ENCODE measurements at places on chromosomes 6 and 20.

DNA sequence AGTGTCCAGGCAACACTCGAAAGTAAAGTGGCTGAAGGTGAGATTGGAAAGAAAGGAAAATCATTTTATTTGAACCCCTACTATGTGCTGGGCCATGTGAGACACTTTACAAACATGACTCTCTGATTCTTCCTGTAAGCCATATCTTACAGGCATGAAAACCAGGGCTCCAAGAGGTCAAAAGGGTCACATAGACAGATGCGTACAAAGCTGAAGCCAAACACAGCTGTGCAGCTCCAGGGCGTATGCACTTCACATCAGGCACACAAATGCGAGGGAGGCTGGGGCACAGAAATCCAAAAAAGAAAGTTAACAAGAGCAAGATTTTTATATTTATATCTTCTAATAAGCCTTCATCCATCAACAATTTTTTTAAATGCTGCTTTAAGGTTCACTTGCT, 176.5 kb downstream of the PHACTR1 start:
- DNase-seq = no peak

GRCh38 chr6:136969433-136969832, 47.3 kb downstream of the SLC35D3 start:
- DNase-seq = no peak

- peak; percentile 97 for DNase-seq
Observed at GRCh38 chr20:50292591-50293283, 102.1 kb downstream of the CEBPB start.

- no peak for DNase-seq
Observed at GRCh38 chr6:73727114-73727513, 31.1 kb downstream of the CD109 start.

GRCh38 chr6:139695361-139695760, 320.9 kb upstream of the CITED2 start:
- no peak for DNase-seq

DNA sequence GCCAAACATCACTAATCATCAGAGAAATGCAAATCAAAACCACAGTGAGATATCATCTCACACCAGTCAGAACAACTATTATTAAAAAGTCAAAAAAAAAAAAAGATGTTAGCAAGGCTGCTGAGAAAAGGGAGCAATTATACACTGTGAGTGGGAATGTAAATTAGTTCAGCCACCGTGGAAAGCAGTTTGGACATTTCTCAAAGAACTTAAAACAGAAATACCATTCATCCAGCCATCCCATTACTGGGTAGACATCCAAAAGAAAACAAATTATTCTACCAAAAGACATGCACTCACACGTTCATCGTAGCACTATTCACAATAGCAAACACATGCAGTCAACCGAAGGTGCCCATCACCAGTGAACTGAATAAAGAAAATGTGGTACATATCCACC, 213.9 kb downstream of the TTLL2 start:
- no peak for DNase-seq

- DNase-seq = no peak
Observed at GRCh38 chr6:148789948-148790347, 43.1 kb downstream of the UST start.

GRCh38 chr20:56422076-56422823, 10.2 kb downstream of the CASS4 start:
- no peak for DNase-seq

DNA sequence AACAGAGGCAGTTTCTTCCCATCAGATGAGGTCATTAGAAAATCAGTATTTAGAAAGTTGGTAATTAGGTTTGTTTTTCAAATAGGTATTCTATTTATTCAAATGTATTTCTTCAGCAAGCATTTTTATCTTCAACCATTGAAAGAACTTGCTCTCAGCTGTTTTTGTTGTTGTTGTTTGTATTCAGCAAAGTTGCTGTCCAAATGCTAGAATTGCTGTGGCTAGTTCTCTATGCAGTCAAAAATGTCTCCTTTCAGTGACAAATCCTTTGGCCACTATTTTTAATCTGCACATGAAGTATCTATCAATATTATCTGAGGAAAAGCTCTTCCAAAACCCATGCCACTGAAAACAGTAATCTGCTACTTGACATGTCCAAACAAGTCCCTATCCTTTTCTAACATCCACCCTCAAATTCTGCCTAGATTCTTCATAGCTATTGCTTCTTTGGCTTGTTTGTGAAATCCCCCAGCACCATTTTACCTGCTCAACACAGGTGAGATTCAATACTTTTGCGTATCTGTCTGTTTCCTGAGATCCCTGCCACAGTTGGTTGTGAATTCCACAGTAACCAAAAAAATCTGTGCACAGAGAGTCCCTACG, 1005.4 kb downstream of the GRIK2 start:
- no peak for DNase-seq

GRCh38 chr20:39661833-39662232, 699.7 kb downstream of the DHX35 start:
- DNase-seq = no peak

DNA sequence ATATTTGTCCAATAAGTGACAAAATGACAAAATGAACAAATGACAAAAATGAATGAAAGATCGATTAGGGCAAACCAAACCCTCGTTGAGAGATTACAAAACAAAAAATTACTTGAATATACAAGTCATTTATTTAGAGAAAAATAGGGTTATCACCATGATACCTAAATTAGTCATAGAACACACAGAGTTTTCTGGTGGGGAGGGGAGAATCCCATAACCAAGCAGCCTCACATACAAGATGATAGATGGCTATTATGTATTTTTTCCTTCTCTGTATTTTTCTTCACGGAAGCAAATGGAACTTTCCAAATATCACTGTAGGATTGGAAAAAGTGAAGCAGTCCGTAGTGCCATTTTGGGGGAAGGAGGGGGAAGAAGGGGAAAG, 28.5 kb upstream of the BMP6 start:
- no peak for DNase-seq

DNA sequence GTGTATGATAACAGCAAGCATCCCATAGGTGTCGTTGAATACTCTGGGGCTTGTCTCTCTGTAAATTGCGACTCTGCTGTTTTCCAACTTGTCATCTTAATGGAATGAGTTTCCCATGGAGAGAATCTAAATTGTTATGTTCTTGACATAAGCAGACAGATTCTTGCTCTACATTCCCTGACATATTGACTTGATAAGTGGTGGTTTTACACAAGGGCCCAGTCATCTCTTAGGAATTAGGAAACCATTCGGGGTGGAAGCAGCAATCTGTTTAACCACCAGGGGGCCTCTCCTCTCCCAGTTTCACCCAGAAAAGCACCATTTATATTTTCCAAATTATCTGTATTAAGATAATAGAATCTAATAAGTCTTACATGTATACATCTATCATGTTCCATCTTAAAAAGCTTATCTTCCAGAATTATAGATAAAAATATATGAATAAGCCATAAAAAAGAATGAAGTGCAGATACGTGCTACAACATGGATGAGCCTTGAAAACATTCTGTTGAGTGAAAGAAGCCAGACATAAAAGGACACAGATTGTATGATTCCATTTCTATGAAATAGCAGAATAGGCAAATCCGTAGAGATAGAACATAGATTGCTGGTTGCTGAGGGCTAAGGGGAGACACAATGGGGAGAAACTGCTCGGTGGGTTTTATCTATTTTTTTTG, 23.1 kb upstream of the MROH8 start:
- DNase-seq = peak; percentile 50

DNA sequence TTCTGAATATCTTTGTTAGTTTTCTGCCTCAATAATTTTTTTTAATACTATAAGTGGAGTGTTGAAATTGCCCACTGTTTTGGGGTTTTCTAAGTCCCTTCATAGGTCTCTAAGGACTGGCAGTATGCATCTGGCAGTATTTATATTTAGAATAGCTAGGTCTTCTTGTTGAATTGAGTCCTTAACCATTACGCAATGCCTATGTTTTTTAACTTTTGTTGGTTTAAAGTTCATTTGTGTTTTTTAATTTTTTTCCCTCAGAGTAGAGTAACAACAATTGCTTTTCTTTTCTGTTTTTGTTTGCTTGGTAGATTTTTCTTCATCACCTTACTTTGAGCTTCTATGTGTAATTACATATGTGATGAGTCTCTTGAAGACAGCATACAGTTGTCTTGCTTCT, 375.9 kb upstream of the EYS start:
- no peak for DNase-seq

DNA sequence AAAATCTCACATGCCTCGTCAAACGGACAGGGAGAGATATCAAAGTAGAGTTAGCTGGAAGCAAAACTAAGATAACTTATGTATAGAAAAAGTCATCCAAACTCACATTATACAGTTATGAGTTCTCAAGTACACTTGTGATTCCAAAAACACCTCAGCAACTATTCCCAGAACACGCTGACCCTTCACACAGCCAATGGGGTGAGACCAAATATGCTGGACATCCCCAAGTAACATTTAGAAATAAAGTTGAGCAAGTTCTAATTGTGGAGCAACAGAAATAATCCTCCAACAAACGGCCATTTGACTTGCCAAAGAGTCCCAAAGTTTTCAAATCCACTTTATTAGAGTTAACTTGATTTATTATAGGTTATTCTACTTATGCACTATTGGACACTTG, 52.4 kb downstream of the LY86 start:
- no peak for DNase-seq

GRCh38 chr20:22312744-22313346, 271.5 kb downstream of the FOXA2 start:
- peak; percentile 19 for DNase-seq

GRCh38 chr6:56040223-56040622, 164.8 kb upstream of the BMP5 start:
- no peak for DNase-seq

DNA sequence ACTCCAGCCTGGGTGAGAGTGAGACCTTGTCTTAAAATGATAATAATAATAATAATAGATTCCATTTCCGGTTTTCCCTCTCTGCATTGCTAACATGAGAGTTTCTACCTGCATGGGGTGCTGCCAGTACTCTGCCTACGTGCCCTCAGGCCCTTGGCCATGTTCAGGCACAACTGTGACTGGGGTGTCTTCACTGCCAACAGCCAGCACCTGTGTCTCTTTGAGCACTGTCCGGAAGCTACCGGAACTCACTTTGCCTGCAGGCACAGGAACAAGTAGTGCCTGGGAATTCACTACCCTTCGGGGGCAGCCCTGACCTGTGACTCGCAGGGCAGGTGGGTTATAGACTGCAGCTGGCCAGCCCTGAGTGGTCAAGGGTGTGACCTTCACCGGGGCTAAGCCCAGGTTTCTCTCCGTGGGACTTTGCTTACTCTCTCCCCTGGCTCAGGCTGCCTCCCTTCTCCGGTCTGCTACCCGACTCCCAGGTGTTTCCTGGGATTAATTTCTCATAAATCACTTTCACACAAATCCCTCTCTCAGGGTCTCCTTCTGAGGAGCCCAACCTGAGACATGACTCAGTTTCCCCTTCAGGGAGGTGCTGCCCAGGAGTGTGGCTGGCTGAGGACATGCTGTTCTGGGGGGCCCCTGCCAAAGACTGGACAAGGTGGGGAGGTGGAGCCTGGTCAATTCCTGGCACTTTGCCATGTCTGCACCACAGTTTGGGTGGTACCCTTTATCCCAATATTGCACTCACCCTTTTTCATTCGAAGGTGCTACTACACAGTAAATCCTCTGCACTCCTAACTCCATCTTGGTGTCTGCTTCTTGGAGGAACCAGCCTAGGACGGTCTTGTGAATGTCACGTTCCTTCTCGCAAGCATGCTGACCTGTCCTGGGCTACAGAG, 79.5 kb upstream of the RALGAPA2 start:
- no peak for DNase-seq

- no peak for DNase-seq
Observed at GRCh38 chr6:136149311-136149710, 100.8 kb downstream of the MTFR2 start.
